ENCODE measurements at places on chromosomes 16 and 17. TPM values are rescaled to one million over a fixed set of nuclear protein-coding genes. Genes with fewer than 3 reads are reported as not detected.

The ZNF205 gene
- 7.3 TPM for total RNA-seq

The TMEM100 gene
- 6.3 TPM for total RNA-seq

The C17orf100 gene
- total RNA-seq: not detected

The CLEC18A gene
- under 0.01 TPM for total RNA-seq

The SLC5A11 gene
- total RNA-seq: not detected
